ENCODE measurements at places on chromosomes 11 and 22.
A peak's percentile ranks its signal among the peaks of the same experiment; 100 is the strongest.

- DNase-seq: no peak
These were observed 1545.7 kb upstream of the TENM4 start for GRCh38 chr11:80986421-80987074.

DNA sequence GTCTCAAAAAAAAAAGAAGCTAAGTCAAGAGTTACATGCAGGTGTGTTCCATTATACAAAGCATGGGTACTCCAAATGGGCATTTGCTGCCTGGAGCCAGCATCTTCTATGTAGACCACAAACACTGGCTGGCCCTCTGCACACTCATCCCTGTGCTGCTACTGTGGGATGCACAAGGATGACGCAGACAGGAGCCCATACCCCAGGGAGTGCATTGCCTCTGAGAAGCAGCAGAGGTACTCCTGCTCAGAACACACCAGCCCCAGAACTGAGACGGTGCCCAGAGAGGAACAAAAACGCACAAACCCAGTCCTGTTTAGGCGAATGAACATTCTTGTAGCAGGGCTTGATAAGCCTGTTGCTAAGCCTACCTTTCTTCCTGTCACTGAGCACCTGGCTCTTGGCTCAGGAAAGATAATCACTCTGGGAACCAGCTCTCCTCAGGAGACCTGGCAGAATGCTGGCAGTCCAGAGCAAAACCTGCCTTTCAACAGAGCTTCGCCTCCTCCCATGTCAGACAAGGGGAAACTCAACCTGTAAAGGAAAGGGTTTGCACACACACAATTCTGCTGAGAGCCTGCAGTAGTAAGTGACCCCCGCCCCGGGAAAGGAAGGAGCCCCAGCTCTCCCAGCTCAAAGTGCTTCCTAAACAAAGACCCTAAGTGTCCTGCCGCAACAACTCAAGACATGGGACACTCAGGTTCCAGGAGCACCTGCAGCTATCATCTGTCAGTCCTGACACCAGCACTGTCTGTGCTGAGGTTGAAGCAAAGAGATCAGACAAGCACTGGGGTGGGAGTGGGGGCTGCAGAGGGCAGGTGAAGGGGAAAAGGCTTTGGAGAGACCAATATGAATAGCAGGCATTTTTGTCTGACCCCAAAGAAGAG, 145.7 kb downstream of the TENM4 start:
- DNase-seq: no peak

- DNase-seq: no peak
These were observed 1.3 kb downstream of the PRPF19 start for GRCh38 chr11:60905047-60905446.

GRCh38 chr11:59403546-59403945, 22.7 kb downstream of the OR5A2 start:
- no peak for DNase-seq

- DNase-seq: peak; percentile 17
These were observed 20.8 kb upstream of the PICALM start for GRCh38 chr11:86089659-86090058.

- DNase-seq: no peak
These were observed 71.6 kb downstream of the RPL27A start for GRCh38 chr11:8754241-8754640.

DNA sequence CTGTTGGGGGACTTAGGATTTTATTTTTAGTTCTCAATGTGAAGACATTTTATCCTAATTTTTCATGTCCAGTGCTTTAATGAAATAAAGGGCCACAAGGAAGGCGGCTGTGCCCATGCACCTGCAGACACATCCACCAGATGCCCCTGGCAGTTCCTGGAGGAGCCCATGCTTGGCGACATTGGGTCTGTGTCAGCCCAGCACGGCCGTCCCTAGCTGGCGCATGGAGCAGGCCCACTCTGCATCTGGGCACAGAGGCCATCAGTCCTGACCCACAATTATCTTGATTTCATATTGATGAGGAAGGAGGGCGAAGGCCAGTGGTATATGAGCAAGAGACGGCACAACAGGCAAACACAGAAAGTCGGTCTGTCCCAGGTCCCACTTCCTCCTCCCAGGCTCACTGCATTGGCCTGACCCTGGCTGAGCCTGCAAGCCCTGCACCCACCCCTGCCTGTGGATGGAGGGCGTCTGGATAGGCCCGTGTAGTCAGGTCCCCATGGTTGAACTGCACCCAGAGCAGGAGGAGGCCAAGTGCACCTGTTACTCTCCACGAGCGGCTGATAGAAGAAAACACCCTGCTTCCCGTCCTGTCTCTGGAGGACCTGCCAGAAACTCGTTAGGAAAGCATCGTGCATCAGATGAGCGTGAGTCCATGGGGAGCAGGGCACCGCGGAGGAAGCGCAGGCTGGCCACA, 296.9 kb downstream of the BRD1 start:
- DNase-seq: no peak

DNA sequence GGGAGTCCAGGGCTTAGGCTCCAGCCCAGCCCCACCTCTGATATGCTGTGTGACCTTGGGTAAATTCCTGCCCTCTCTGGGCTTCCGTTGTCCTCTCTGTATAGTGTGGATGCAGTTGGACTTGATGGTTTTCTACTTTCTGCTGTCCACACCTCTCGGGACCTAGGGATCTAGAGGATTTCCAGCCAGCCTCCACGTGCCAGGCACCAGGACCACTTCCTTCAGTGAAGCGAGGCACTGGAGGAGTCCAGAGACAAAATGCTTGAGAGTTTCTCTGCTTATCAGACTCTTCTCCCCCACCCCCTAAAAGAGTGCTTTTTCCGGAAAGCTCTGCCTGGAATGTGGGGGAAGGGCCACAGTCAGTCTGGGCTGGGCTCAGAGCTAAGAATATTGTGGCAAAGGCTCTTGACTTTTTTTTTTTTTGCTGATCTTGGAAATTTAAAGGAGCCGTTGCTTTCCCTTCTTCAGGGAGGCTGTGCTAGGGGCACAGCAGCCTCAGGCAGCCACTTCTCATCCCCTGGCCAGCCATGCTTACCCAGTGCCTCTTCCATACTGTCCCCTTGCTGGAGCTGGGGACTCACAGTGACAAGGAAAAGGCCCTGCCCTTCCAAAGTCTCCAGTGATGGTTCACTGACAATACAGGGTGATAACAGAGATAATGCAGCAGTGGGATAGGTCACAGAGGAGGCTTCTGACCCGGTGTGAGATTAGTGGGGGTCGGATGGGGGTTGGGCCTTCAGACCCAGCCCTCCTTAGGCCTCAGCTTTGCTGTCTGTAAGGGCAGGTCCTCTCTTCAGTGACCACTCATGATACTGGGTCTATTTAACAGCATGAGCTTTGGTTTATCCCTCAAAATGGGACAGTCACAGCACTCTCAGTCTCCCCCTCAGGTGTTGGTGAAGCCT, 2.9 kb upstream of the SERPINH1 start:
- no peak for DNase-seq

DNA sequence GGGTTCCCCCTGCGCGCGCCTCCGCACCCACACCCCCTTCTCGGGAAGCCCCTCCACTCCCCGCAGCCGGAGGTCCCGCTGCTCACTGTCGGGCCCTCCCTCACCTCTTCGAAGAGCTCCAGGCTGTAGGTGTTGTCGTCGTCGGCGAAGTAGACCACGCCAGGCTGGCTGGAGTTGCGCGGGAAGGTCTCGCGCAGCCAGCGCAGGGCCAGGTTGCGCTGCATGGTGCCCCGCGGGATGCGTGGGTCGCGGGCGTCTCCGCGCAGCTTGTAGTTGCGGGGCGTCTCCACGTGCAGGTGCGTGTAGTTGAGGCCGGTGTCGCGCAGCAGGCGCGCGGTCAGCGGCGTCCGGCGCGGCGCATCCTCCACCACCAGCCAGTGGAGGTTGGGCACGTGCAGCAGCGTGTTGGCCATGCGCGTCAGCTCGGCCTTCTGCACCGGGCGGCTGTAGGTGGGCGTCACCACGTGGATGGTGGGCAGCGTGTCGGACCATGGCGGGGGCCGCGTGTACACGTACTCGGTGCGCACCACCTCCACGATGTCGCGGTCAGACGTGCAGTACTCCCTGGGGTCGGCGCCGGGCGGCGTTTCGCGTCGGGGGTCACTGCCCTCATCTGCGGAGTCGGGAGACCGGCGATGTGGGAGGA, 28.3 kb downstream of the B3GAT1 start:
- no peak for DNase-seq

DNA sequence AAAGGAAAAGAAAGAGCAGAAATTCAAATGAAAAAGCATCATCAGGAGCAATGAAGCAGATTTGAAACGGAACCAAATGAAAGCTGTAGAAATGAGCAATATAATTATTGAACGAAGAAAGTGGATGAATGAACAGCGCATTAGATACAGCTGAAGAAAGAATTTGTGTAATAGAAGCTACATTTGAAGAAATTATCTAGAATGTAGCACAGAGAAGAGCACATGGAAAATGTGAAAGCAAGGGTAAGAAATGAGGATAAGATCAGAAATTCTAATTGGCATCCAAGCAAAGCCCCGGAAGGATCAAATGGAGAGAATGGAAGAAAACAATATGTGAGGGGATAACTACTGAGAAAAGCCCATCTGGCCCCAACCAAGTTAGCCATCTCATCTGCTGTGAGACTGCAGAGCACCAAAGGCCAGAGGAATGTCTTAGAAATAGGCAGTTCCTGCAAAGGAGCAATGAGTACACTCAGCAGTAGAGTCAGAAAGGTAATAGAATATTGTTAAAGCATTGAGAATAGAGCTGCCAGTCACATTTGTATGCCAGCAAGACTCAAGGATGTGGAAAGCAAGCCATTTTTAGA, 51.9 kb downstream of the MED15 start:
- DNase-seq: no peak

DNA sequence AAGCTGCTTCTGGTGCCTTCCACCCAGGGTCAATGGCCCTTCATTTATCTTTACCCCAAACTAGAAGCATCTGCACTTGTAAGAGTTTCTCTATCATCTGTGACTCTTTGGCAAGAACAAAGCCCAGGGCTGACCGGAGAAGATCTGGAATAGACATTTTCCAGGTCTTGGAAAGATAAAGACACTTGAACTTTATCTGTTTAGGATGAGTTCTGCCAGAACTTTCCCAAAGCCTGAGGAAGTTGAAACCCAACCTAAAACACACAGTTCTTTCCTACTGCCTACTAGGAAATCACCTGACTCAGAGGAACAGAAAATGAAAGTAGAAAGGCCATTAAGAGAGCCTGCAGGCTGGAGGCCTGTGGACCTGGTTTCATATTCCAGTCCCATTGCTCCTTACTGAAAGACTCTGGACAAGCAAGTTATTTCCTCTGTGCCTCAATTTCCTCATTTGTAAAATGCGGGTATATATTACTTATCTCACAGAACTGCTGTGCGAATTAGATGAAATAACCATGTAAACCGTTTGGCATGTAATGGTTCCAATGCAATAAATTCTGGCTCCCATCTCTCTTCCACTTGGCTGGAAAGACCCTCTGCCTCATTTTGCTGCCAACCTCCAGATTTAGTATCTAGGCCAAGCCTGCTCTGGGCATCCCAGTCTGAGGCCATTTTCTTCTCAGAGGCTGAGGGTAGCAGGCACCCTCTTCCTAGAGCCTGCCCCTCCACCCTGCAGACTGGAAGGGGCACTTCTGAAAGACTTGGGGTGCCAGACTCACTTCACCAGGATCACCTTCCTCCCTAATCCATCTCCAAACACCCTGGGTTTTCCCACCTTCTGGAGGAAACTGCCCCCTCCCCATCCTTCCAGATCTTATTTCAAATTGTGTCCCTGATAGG, 1.2 kb downstream of the UBE2L6 start:
- no peak for DNase-seq

DNA sequence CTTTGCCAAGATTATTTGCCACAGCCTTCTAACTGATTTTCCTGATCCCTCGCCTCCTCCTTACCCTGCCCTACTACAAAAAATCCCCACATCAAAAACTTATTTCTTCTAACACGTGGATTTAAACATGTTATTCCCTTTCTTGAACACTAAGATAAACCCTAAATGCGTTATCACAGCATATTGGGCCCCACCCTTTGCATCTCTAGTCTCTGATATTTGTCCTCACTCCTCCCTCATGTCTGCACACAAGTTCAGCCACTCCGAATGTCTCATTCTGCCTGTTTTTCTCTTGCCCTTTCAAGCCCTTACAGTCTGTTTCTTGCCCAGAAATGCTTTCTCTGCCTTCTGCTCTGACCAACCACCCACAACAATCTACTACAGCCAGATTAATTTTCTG, 10.6 kb upstream of the ACER3 start:
- DNase-seq: no peak

- no peak for DNase-seq
These were observed 142.5 kb upstream of the SYT13 start for GRCh38 chr11:45428541-45429230.

DNA sequence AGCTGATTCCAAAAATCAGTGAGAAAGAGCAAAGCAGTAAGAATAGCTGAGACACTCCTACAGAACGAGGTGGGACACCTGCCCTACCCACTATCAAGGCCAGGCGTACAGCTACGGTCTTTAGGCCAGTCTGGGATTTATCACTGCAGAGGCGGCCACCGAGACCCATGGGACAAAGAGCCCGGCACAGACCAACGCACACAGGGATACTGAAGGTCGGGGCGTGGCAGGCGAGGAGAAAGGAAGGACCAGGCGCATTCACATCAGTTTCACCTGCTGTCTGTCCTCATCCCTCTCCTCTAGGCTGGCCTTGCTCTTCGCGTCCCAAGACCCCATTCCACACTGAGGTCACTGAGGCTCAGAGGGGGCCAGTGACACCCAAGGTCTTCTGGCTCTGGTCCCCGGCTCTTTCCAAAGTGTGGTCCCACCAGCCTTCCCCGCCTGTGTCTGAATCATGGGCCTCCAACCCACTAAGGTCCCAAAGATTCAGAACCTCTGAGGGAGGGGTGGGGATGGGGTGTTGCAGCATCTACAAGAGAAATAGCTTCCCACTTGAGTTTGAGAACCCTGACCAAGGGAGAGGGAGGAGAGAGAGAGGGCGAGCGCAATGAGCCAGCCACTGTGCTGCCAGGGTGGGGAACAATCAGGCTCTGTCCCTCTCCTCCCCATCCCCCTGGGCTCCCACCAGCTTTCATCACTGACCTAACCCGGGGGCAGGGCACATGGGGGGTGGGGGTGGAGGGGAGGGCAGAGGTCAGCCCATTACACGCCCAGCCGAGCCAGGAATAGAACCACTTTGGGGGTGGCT, 7.2 kb upstream of the PICK1 start:
- no peak for DNase-seq

GRCh38 chr11:63682066-63683021, 1.0 kb downstream of the RTN3 start:
- DNase-seq: no peak

GRCh38 chr22:29302681-29303465, 3.6 kb upstream of the GAS2L1 start:
- no peak for DNase-seq

DNA sequence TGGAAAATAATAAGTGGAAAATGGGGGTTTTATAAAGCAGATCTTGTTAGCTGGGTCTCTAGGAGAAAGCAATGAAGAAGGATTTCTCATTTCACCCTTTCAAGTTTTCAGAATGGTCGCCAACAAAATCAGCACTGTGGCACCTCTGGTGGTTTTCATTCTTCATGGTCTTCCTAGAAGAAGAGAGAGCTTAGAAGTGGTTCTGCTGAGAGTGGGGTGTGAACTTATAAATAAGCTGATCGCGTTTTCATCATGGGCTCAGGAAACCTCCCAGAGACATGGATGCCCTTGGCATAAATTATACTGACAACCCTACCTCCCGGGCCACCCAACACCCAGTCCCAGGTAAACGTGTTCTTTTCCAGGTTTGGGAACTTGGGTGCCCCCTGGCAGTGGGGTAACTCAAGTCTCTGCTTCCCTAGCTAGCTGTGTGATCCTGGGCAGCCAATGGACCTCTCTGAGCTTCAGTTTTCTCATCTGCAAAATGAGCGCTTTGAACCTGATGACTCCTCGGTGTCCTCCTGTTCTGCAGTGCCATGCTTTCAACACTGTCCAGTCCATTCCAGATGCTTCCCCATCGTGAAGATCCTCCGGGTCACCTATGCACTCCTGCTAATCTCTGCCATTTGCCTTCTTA, 72.6 kb upstream of the GRAMD1B start:
- no peak for DNase-seq

GRCh38 chr11:12925520-12925919, 83.6 kb upstream of the RASSF10 start:
- DNase-seq: no peak

Measured in smooth muscle cell of the brain vasculature (primary cell).